H1 (cell line): ENCODE measurements at places on chromosomes 11 and 22. TPM values are rescaled to one million over a fixed set of nuclear protein-coding genes. Genes with fewer than 3 reads are reported as not detected.

The GLYAT gene
- total RNA-seq = not detected in 2 replicates

DNA sequence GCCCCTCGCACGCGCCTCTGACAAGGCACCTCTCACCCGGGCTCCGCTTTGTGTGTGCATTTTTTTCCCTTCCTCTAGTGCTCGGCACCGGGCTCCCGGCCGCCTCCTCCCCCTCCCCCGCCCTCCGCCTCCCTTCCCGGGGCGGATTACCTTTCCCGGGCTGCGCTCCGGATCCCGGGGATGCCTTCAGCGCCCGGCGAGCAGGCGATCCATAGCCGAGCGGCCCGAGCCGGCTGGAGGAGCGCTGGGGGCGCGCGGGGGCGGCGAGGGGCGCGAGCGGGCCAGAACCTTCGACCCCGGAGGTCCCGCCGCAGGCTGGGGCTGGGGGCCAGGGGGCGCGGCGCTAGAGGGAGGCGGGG is 282 bp downstream of the MPPED2 start:
- DNase-seq = no peak

- no peak for DNase-seq
Observed at GRCh38 chr11:133425245-133425644, 107.1 kb downstream of the OPCML start.

The CRYBA4 gene
- 0.67 and 1.5 TPM in 2 replicates for total RNA-seq
